ENCODE measurements at places on chromosomes 16 and 17.

- DNase-seq = no peak
These were observed 22.7 kb downstream of the NQO1 start for GRCh38 chr16:69703638-69704037.

DNA sequence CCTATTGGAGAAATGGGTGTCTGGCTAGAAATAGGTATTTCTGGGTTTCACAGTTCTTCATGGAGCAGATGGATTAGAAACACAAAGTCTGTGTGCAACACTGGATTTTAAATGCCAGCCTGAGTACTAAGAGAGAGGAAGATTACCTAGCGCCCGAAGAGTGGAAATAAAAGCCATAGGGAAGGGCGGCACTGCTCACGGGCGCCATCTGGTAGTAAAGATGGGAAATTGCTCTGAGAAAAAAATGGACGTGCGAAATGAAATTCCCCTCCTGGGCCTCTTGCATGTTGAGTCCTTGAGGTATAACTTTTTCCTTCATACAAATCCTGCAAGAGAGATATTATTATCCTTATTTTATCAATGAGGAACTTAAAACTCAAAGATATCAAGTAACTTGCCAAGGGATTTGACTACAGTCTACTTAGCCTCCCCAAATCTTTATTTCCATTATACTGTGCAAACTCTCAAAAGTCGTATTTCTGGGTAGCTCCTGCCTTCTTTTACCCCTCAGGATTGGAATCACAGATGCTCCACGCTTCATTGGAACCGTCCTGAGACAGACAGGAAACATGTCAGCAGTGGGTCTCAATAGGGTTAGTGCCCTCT is 72.8 kb downstream of the MMD start:
- DNase-seq = peak; percentile 23

DNA sequence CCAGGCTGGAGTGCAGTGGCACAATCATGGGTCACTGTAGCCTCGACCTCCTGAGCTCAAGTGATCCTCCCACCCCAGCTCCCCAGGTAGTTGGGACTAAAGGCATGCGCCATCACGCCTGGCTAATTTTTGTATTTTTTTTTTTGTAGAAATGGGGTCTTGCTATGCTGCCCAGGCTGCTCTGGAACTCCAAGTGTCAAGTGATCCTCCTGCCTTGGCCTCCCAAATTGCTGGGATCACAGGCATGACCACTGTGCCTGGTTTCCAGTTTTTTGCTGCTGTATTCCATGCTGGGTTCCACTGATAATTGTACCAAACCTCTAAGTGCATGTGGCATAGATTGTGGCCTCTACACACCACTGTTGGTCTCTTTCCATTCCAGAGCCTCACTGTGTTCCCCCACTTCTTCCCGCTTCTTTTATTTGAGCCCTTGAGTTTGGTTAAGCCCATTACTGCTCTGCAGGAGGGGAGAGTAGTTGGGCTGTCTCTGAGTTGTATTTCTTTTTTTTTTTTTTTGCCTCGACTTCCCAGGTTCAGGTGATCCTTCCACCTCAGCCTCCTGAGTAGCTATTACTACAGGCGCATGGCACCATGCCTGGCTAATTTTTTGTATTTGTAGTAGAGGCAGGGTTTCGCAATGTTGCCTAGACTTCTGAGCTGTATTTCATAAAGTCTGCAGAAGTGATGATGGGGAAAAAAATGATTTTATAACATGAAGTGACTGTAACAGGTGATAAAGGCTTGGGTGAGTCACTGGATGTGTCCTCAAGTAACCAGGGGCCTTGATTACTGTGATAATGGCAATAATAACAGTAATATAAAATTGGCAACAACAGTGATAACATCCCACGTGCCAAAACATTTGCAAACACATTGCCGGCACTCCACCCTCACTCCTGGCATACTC is 30.0 kb downstream of the EEF2K start:
- DNase-seq = no peak

GRCh38 chr16:85916141-85916890 is 17.4 kb downstream of the IRF8 start:
- DNase-seq = no peak

DNA sequence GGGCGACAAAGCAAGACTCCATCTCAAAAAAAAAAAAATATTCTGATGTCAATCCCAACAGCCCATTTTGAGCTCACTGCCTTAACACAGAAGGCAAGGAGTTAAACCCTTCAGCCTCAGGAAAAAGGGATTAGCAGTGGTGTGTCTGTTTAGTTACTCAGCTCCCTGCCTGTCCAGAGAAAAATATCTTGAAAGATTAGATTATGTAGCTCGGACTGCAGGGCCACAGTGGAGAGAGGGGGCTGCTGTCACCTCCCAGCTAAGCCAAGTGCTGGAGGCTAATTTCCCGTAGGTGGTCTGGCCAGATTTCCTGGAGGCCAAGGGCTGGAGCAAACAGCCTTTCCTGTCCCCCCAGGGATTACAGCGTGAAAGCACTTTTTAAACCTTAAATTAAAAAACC is 50.3 kb downstream of the C16orf95 start:
- no peak for DNase-seq

GRCh38 chr17:8875957-8876356 is 8.5 kb upstream of the PIK3R6 start:
- no peak for DNase-seq

GRCh38 chr16:51374346-51374745 is 223.3 kb upstream of the SALL1 start:
- DNase-seq = no peak

DNA sequence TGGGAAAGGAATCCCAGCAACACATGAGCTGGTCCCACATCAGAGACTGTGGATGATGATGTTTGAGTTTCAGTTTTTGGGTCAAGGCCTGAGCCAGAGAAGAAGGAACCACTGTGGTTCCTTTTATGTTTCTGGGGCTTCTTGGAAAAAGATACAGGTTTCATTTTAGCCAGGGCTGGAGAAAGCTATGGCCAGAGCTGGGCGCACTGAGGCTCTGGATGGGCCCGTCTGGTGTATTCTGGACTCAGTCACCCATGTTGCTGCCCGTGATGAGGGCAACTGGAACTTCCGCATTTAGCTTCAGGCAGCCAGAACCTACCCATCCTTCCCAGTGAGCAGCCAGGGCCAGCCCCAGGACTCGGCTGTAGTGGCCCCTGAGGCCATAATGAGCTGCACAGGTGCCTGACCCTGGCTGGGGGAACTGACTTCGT is 15.0 kb upstream of the PITPNA start:
- no peak for DNase-seq

GRCh38 chr16:66488505-66488904 is 61.4 kb downstream of the BEAN1 start:
- no peak for DNase-seq

DNA sequence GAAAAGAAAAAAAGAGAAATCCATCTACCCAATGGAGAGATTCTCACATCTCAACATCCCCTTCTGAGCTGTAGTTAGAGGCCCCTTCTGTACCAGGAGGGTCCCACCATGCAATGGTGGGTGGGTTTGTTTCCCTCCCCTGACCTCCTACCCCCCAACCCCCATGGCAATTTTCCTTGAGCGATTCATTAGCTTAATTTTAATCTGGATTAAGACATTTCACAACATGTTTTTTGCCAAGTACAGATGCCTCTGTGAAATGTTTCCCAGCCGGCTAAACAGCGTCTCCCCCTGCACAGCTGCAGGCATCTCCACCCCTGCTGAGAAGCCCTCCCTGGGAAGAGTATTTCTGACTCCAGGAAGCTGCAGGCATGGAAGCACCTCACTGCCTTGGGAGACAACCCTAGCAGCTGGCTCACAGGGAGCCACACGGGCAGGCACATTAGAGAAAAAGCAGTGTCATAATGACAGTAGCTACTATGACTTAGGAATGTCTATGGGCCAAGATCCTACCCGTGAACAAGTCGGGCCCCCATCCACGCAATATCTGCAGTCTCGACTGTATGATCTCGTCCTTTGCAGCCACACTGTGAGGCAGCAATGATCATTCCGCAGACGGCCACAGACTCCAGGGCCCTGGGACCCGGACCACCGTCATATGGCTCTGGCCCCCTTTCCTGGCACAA is 117.3 kb downstream of the ADCY9 start:
- DNase-seq = no peak

DNA sequence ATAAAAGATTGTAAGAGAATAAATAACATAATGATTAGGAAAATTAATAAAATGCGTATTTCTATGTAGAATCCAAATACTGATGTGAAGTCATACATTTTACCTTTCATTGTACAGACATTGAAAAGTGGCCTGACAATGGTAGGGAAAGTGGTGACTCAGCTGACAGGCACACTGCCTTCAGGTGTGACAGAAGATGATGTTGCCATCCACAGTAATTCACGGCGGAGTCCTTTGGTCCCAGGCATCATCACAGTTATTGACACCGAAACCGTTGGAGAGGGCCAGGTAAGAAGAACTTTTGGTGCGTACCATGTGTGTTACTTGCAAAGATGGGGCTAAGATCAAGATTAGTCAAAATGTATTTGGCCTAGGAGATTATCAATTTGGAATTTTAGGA is 232.8 kb downstream of the BCAS3 start:
- DNase-seq = no peak

DNA sequence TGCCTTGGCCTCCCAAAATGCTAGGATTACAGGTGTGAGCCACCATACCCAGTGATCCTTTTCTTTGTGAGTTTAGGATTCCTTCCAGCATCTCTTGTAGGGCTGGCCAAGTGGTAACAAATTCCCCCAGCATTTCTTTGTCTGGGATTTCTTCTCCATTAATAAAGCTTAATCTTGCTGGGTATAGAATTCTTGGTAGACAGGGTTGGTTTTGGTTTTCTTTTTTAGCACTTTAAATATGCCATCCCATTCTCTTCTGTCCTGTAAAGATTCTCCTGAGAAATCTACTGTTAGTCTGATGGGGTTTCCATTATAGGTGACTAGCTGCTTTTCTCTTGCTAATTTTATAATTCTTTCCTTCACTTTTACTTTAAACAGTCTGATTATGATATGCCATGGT is 173.0 kb upstream of the TOM1L1 start:
- no peak for DNase-seq

DNA sequence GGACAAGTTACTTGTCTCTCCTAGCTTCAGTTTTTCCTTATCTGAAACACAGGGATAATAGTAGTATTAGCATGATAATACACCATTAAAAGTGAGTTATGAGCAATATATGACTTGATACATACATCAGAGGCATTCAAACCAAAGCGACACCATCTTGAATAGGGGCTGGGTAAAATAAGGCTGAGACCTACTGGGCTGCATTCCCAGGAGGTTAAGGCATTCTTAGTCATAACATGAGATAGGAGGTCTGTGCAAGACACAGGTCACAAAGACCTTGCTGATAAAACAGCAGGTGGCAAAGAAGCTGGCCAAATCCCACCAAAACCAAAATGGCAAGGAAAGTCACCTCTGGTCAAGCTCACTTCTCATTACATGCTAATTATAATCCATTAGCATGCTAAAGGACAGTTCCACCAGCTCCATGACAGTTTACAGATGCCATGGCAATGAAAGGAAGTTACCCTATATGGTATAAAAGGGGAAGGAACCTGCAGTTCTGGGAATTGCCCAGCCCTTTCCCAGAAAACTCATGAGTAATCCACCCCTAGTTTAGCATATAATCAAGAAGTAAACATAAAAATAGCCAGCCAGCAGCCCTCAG is 37.2 kb upstream of the HS3ST3A1 start:
- DNase-seq = no peak

- no peak for DNase-seq
These were observed 286.1 kb upstream of the PMFBP1 start for GRCh38 chr16:72458035-72458434.

DNA sequence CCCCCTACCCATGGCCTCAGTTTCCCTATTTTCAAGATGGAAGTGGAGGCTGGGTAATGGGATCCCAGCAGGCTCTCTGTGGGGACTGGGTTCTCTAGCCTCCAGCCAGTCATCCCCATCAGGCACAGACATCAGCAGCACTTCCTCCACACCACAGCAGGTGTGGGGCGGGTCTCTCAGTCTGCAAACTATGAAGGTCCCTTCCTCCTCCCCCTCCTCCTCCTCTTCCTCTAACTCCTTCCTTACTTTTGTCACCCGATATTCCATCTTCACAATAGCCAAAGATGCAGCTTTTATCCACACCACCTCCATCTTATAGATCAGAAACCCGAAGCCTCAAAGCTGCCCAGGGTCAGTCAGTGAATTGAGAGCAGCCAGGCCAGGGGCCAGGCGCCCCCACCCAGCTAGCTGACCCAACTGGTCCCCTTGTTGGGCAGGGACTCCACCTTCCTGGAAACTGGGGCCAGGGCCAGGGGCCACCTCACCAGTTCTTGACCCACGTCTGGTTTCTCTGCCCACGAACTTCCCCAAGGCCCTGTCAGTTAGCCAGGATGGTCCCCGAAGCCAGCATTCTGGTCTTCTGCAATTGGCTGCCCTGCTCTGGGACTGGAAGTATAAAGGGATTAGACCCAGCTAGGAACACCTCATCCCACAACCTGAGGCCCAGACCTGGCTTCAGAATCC is 2.5 kb downstream of the FAM83G start:
- no peak for DNase-seq

DNA sequence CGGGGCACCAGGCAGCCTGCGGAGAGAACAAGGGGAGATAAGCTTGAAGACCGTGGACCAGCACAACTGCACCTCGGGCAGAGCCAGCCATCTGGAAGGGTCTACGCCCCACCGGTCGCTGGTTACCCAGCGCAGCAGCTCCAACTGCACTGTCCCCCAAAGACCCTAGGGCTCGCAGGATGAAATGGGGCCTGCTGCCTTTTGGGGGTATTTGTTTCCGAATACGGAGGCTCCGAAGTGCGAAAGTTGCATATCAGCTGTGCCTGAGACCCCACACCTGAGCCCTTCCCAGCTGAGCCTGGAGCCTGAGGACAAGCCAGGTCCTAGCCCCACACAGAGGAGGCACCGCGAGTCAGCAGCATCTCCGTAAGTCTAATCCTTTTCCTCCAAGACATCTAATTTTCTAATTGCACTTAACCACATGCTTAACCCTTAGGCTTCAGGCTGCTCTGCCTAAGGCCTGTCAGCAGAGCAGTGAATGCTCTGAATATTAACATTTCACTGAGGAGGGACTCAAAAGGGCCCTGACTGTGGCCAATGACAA is 4.0 kb downstream of the KIFC3 start:
- no peak for DNase-seq

GRCh38 chr17:69574257-69575197 is 160.0 kb downstream of the MAP2K6 start:
- no peak for DNase-seq

- no peak for DNase-seq
These were observed 4.9 kb downstream of the MYO15B start for GRCh38 chr17:75592348-75593020.
